ENCODE measurements at places on chromosomes 5 and 9. TPM values are rescaled to one million over a fixed set of nuclear protein-coding genes. Genes with fewer than 3 reads are reported as not detected.

The QRFP gene
- total RNA-seq: not detected

The PCDHGA2 gene
- 3.5 TPM for total RNA-seq

The NXNL2 gene
- total RNA-seq: 0.97 TPM

The ASS1 gene
- 111 TPM for total RNA-seq

The PRSS3 gene
- total RNA-seq: 2.1 TPM

The CAAP1 gene
- total RNA-seq: 20.8 TPM

The DTWD2 gene
- total RNA-seq: 6.4 TPM

The ADAMTS16 gene
- total RNA-seq: 3.9 TPM

The KDM4C gene
- 43.4 TPM for total RNA-seq

Data from smooth muscle cell of the umbilical artery (primary cell).